Stimulated activated CD4-positive, alpha-beta T cell treated with anti-CD3 and anti-CD28 coated beads, Interleukin-4, amount 100 ng/mL, for 4 hours (primary cell): ENCODE measurements at places on chromosomes 2 and 18.

- DNase-seq, result no peak
Observed at GRCh38 chr2:219335373-219335786, 2.8 kb upstream of the RESP18 start.

DNA sequence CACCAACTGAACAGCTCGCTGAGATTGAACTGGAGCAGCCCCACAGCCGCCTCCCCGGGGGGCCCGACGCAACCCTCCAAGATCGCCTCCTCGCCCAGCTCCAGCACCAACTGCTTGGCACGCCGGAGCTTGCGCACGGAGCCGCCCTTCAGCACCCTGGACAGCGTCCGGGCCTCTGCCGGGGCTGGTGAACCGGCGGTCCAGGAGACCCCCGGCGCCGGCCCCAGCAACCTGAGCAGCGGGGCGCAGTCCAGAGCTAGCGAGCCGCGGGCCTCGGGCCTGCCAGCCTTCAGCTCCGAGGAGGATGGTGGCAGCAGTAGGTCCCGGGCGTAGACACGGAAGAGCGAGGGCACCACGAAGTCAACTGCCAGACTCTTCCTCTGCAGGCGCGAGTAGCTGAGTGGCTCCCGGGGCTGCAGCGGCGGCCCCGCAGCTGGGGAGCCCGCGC, 1.2 kb downstream of the ALK start:
- no peak for DNase-seq

DNA sequence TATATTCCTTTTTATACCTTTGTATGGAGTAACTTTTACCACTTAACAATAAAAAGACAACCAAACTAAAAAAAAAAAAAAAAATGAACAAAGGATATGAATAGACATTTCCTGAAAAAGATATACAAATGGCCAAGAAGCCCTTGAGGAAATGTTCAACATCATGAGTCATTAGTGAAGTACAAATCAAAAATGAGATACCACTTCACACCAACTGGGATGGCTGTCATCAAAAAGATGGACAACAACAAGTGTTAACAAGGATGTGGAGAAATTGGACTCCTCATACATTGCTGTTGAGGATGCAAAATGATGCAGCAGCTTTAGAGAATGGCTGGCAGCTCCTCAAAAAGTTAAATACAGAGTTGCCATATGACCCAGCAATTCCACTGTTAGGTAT, 22.6 kb upstream of the SCYGR2 start:
- no peak for DNase-seq

- peak; percentile 59 for DNase-seq
Observed at GRCh38 chr18:77899972-77900754, 650.5 kb downstream of the GALR1 start.

GRCh38 chr2:56534321-56534720, 350.5 kb downstream of the CCDC85A start:
- DNase-seq, result no peak

GRCh38 chr18:35000457-35000856, 40.8 kb upstream of the MAPRE2 start:
- no peak for DNase-seq

DNA sequence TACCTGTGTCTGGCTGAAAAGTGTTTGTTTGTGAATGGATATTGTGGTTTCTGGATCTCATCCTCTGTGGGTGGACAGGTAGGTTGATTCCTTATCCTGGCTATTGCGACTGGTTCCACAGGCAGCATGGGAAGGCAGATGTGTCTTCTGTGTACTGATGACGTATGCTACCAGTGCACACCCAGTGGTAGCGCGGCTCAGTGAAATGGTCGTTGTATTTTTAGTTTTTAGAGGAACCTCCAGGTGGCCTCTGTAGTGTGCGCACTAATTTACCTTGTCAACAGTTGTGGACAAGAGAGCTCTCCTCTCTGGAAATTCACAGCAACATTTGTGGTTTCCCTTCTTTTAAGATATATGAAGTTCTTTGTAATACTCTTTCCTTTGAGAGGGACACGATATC, 52.5 kb downstream of the CCDC74A start:
- DNase-seq, result no peak

GRCh38 chr2:226073496-226074160, 674.1 kb downstream of the NYAP2 start:
- DNase-seq, result no peak

GRCh38 chr2:231191896-231192872, 6.2 kb upstream of the ARMC9 start:
- DNase-seq, result no peak

GRCh38 chr2:82282111-82282882, 1977.7 kb upstream of the LRRTM1 start:
- no peak for DNase-seq

GRCh38 chr18:48330016-48330991, 78.9 kb downstream of the ZBTB7C start:
- DNase-seq, result no peak

GRCh38 chr2:36743954-36744353, 47.4 kb downstream of the VIT start:
- no peak for DNase-seq

- DNase-seq, result peak; percentile 56
Observed at GRCh38 chr2:227884511-227884947, 13.1 kb downstream of the DAW1 start.

GRCh38 chr2:127080226-127080937, 26.6 kb downstream of the BIN1 start:
- DNase-seq, result peak; percentile 24

GRCh38 chr2:28232295-28232694, 160.4 kb upstream of the FOSL2 start:
- DNase-seq, result no peak

DNA sequence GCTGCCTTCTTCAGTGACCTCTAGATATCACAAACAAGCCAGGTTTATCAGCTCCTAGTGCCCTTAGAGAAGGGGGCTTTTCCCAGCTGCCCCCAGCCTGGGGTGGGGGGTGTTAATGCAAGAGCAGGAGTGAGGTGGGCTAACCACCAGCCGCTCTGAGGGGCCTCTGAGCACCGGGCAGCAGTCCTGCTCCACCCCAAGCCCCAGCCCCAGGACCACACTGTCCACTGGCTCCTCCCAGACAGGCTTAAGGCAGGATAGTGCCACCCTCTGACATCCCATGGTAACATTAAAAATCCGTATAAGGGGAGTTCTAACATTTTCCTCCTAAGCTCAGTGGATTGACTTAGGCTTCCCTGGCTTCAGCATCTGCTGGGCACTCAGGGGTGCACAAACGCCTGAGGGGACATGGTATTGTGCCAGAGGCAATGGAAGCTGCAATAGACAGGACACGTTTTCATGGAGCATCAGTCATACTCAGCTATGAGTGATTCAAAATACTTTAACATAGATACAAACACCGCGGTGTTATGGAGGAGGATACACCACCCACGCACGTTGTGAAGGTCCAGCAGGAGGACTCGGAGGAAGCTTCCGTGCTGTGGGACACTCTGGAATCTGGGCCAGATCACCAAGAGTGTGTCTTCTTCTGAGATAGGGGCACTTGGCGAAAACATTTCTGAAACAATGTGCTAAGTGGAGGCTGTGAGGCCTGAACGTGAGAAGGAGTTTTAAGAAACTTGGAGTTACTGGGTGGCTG, 112.7 kb upstream of the EPC2 start:
- DNase-seq, result no peak

DNA sequence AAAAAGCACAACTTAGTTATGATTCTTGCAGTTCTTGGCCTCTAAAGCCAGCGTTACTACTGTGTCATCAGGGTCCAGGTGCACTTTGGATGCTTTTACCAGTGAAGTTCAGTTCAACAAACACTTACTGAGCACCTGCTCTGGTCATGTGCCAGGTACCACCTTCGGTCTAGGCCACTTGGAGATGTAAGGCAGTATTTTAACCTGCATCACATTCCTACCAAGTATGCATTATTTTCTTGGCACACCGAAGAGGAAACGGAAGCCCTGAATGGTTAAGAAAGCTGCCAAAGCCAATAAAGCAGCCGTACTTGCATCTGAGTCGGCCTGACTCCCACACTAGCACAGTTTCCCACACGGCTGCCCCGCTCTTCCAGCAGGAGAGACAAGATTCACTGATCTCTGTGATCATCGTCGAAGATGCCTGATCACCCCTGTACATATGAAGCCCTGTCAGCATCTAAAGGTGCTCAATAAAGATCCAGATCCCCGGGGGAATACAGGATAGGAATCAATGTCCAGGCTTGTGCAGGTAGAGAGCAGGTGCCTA, 427.1 kb downstream of the EIPR1 start:
- DNase-seq, result no peak

DNA sequence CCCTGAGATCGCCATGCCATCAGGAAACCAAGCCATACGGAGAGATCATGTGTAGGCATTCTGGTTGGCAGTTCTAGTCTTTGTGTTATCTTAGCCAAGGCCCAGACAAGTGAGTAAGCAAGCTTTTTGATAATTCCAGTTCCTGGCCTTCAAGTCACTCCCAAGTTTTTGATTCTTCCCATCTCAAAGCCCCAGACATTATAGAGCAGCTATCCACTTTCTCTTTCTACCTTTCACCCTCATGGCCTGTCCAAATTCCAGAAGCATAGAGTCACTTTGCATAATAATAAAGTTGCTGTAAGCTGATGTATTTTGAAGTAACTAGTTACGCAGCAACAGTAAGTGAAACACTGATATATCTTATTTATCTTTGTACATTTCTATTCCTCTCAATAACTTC, 26.8 kb upstream of the IL1RL1 start:
- no peak for DNase-seq

GRCh38 chr2:164054651-164055050, 318.8 kb upstream of the FIGN start:
- DNase-seq, result no peak

DNA sequence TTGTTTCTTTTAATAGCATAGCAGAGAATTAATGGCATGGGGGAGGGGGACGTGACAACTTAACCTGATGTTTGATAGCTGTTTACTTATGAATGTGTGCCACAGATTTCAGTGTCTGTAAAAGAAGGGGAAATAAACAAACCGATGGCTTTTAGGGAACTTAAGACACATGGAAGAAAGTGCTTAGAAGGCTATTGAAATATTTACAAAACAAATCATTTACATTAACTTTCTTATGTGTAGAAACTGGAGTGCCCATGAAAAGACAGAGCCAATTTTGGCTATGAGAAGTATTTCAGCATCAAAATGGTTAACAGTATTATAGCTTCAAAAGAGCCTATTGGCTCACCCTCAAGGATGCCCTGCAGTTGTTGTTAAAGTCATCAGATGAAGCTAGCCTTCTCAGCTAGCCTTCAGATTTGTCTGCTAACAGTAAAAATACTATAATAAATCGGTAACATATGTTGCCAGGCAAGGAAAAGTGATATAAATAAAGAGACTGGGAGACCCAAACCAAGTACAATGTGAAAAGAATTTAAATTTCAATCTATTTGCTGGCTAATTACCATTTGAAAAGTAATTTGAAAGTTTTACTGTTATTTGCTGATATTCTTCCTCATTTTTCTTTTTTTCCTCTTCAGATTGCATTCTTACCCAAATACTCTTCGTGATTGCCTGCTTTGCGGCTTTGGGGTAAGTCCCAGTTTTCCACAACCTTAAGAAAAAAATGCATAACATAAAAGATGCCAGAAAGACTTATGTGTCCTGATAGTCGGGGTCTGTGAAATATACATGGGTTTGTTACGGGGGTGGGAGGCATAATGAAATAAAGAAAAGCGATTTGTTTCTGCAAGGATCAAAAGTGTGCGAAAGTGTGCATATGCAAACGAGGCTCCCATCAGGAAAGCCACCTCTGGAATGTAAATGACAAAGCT, 256.4 kb downstream of the MEIS1 start:
- no peak for DNase-seq

- DNase-seq, result no peak
Observed at GRCh38 chr2:46294176-46294836, 2.9 kb upstream of the EPAS1 start.

DNA sequence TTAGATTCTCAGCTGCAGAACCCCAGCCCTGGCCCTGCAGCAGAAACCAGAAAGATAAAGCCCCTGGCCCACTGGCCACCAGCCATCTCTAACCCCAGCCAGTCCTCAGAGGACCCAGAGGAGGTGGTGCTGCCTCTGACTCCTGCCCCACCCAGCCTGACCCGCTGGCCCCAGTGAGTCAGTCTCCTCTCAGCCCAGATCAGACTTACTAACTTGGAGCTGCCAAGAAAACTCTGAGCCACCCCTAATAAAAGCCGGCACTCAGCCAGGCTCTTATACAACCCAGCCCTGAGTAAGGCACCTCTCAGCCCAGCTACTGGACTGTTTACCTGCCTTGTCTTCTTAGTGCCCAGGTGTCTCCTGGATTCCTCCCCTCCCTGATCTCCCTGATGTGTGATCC, 2.0 kb downstream of the SLC14A2 start:
- no peak for DNase-seq

- DNase-seq, result no peak
Observed at GRCh38 chr2:166117491-166117890, 10.3 kb downstream of the SCN1A start.

GRCh38 chr18:2956056-2956455, 56.9 kb downstream of the LPIN2 start:
- no peak for DNase-seq

DNA sequence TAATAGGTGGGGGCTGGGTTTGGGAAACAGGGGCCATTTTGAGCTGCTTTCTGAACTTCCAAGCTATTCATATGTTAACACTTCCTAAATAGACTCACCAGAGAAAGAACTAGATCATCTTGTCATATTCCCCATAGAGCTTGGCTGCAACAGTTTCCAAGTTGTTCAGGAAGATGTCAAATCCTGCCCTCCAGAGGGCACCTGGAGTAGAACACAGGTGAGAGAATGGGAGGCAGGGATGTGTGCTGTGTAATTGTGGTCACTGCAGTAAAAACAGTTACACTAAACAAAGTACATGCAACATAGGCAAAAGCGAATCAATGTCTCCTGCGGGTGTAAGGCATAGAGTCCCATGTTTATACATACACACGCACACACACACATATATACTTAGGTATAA, 34.5 kb upstream of the LRRC30 start:
- DNase-seq, result no peak

GRCh38 chr18:58529714-58530354, 99.1 kb downstream of the ALPK2 start:
- DNase-seq, result peak; percentile 66

- no peak for DNase-seq
Observed at GRCh38 chr2:235637896-235638295, 144.1 kb downstream of the AGAP1 start.

DNA sequence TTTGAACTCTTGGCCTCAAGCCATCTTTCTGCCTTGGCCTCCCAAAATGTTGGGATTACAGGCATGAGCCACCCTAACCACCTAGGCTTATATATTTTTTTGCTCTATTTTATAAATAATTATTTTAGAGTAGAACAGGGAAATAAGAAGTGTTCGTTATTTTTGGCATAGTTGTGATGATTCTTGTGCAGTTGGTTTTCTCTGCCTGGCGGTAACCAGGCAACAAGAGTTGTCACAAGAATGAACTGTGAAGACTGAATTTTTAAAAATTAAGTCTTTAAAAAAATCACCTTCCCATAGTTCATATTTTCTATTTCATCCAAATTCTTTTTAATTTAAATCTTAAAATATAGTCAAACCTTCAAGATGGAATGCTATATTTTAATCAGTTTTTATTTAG, 310.2 kb downstream of the ARL6IP6 start:
- no peak for DNase-seq

GRCh38 chr2:85887566-85888019, 1.2 kb downstream of the ST3GAL5 start:
- DNase-seq, result peak; percentile 21

DNA sequence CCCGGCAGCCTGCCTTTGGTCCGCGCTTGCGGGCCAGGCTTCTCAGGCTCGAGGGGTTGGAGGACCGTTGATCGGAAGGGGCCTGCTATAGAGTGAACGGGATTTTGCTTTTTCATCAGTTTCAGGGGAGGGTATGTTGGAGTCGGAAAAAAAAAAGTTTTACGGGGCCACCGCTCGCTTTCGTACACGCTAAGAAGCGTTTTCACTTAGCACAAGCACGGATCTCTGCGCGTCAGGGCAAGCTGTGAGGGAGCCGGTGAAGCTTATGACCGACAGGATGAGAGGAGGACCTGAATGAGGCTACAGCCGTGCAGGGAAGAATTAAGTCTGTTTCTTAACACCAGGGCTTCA, 443 bp downstream of the CPSF3 start:
- DNase-seq, result no peak
